Hair follicular keratinocyte (primary cell): ENCODE measurements at places on chromosomes 1 and 21. TPM values are rescaled to one million over a fixed set of nuclear protein-coding genes. Genes with fewer than 3 reads are reported as not detected.

Gene CHRNB2
- total RNA-seq, result under 0.01 and 0.04 TPM in 2 replicates

Gene KCNA3
- total RNA-seq, result not detected in 2 replicates

Gene SYNJ1
- total RNA-seq, result 2.6 and 3.0 TPM in 2 replicates

Gene NUDT4B
- 21.9 and 27.3 TPM in 2 replicates for total RNA-seq

Gene KRTAP13-2
- total RNA-seq, result not detected in 2 replicates

Gene AMPD1
- not detected in 2 replicates for total RNA-seq

Gene HOOK1
- total RNA-seq, result 5.0 and 5.2 TPM in 2 replicates

Gene FTCD
- not detected in 2 replicates for total RNA-seq
